ENCODE measurements at places on chromosomes 3 and 15. TPM values are rescaled to one million over a fixed set of nuclear protein-coding genes. Genes with fewer than 3 reads are reported as not detected.

DNA sequence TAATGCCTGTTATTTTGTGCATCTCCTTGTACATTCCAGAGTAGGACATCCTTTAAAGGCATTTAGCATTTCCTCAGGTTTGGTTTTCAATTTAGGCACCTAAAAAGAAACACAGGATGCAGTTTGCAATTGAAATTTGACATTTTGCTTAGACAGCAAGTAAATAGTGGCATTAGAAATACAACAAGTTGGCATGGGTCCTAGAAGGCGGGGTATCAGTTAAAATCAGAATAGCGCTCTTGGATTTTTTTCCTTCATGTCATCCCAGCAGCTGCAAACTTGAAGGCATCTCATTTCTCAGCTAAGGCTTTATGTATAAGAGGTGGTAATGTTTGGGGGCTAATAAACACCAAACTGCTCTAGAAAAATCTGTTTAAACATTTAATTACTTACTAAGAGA is 47.5 kb upstream of the SKOR1 start:
- no peak overlapping the region for H3K4me3 ChIP-seq
- no peak overlapping the region for H3K27ac ChIP-seq
- peaks cover 14% of the 10 kb centered on the region for H3K4me1 ChIP-seq
- no peak for DNase-seq
- no peaks in the 10 kb centered on the region for H3K27me3 ChIP-seq
- H3K36me3 ChIP-seq: no peaks in the 10 kb centered on the region

DNA sequence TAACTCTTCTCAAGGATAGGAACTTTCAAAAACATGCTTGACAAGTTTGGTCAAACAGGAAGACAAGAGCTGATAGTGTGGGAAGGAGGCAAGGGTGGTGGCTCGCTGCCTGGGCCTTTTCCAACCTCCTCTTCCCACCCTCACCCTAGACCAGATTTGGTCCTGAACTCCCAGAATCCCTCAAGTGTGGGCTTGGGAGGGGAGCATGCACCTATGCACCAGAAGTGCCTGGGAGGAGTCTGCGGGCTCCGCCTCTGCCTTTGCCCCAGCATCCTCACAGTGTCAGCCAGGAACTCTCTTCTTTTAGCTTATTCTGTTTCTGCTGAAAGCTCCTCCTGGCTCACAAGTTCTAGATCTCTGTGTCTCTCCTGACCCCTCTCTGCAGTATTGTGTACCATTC is 126.2 kb upstream of the MRPS22 start:
- no peak for DNase-seq
- peaks cover 32% of the 10 kb centered on the region for H3K27me3 ChIP-seq
- H3K27ac ChIP-seq: no peak overlapping the region
- no peaks in the 10 kb centered on the region for H3K4me1 ChIP-seq
- H3K36me3 ChIP-seq: no peaks in the 10 kb centered on the region
- no peak overlapping the region for H3K4me3 ChIP-seq

GRCh38 chr15:27582726-27583410 is 516.2 kb downstream of the OCA2 start:
- DNase-seq: no peak
- H3K27me3 ChIP-seq: no peaks in the 10 kb centered on the region
- H3K36me3 ChIP-seq: no peaks in the 10 kb centered on the region
- no peak overlapping the region for H3K27ac ChIP-seq
- no peaks in the 10 kb centered on the region for H3K4me1 ChIP-seq

GRCh38 chr15:101534376-101534970 is 45.0 kb upstream of the PCSK6 start:
- DNase-seq: no peak
- H3K36me3 ChIP-seq: peaks cover 3% of the 10 kb centered on the region
- peaks cover under 1% of the 10 kb centered on the region for H3K4me1 ChIP-seq
- H3K27ac ChIP-seq: no peak overlapping the region
- no peak overlapping the region for H3K4me3 ChIP-seq

Gene ZBBX
- 0.49 TPM for total RNA-seq

DNA sequence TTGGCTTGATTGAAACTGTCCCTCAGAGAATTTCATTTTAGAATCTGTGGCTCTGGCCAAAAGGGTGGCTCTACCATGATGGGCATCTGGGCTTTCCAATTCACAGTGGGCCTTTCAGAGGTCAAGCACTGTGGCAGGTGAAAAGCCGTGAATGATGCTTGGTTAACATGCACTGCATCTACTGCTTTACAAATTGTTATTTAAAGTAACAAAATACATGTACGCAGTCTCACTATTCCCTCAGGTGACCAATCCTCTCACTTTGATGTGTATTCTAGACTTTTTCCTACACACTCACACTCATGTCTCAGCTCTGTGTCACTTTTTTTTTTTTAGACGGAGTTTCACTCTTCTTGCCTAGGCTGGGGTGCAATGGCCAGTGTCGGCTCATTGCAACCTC is 70.5 kb downstream of the MGLL start:
- H3K27ac ChIP-seq: no peak overlapping the region
- H3K27me3 ChIP-seq: no peaks in the 10 kb centered on the region
- no peak overlapping the region for H3K4me3 ChIP-seq

Gene ASB14
- 0.40 TPM for total RNA-seq

- peaks cover 44% of the 10 kb centered on the region for H3K36me3 ChIP-seq
- H3K4me1 ChIP-seq: peaks cover 13% of the 10 kb centered on the region
- no peak overlapping the region for H3K27ac ChIP-seq
- no peaks in the 10 kb centered on the region for H3K27me3 ChIP-seq
Observed at GRCh38 chr3:127669541-127670228, 3.1 kb upstream of the ABTB1 start.

DNA sequence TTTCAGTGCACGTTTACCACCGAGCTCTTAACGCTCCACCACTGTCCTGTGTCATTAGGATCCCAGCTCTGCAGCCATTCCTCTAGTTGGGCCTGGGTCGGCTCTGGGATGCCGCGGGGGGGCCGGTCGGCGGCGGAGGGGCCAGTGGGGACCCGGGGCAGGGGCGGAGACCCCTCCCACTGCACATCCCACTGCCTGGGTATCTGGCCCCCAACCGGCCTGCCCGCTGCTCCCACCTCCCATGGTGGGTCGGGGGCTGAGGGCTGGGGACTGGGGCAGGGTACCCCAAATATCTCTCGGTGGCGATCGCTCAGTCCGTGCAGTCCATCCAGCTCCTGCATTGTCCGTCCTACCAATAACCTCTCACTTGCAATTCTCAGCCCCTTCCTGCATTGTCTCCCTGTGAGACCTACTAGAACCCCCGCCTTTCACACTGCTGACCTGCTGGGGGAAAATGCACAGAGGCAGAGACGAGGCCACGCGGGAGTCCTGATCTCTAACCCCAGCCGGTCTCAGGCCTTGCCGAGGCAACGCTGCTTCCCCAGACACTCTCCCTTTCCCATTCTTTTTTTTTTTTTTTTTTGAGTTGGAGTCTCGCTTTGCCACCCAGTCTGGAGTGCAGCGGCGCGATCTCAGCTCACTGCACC is 24.0 kb upstream of the MUC20 start:
- no peak overlapping the region for H3K27ac ChIP-seq
- no peak for DNase-seq
- H3K4me1 ChIP-seq: peaks cover 18% of the 10 kb centered on the region

- DNase-seq: no peak
- no peaks in the 10 kb centered on the region for H3K36me3 ChIP-seq
- no peaks in the 10 kb centered on the region for H3K27me3 ChIP-seq
- no peak overlapping the region for H3K4me3 ChIP-seq
- H3K27ac ChIP-seq: no peak overlapping the region
Observed at GRCh38 chr15:52463638-52464037, 65.0 kb downstream of the MYO5A start.

Gene CPN2
- not detected for total RNA-seq

Gene SNRPA1
- 140 TPM for total RNA-seq

DNA sequence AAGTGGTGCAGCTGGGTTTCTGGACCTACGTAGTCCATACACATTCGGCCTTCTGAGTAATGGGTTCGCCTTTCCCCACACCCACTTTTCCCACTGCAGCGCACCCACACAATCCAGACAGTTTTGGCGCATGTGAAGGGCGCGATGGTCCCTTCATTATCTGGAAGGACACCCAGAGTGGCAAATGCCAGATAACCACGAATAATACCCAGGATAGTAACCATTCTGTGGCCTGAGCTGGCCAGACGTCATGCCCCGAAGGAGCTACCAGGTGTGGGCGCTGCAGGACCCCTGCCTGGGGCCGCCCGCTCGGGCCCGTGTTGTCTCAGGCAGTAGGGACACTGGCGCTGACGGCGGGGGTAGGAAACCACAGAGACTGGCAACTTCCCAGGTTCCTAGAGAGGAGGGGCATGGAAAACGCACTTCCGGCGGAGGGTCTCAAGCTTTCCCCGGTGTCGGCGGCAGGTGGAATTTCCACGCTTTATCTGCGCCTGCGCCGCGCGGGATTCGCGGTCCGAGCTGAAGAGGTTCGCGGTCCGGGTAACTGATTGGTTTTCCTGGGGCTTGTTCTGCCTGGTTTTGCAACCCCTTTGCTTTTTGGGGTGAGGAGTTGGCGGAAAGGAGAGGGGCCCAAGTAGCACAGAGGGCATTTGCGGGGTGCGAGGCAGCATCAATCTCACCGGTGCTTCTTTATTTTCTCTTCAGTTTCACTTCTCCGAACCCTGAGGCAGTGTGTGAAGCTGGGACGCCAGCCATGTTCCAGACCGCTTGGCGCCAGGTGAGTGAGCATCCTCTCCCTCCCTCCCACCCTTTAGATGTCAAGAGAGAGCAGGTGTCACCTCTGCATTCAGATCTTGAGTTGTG is at the start of gene ZNF620:
ZNF620 (plus strand) TSS at position 441 of the 864 bp plus-strand sequence; CDS start at position 755, 314 bp downstream.
- H3K27me3 ChIP-seq: no peaks in the 10 kb centered on the region
- DNase-seq: peak; percentile 87
- H3K4me1 ChIP-seq: no peaks in the 10 kb centered on the region
- H3K27ac ChIP-seq: peak within 1 kb of the TSS; percentile 63
- H3K4me3 ChIP-seq: peak within 1 kb of the TSS; percentile 83
- H3K36me3 ChIP-seq: peaks cover 19% of the 10 kb centered on the region

DNA sequence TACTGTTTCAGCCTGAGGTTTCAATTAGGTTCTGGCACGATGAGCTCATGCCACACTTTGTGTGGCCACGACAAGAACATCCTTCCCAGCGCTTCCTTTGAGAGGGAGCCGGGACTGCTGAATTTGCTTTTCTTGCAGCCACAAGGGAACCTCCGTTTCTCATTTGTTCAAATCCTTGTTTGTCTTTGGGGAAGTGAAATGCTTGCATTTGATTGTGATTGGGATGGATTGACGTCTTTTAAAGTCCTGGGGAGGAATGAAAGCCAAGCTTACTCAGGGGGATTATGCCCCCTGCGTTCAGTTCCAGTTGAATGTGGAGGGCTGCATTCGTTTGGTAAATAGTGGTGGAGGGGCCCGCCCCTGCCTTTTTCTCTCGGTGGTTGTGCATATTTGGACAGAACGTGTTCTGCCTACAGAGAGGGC is 277.6 kb downstream of the THSD4 start:
- no peaks in the 10 kb centered on the region for H3K4me1 ChIP-seq
- H3K27ac ChIP-seq: no peak overlapping the region
- no peaks in the 10 kb centered on the region for H3K36me3 ChIP-seq
- no peak for DNase-seq
- no peaks in the 10 kb centered on the region for H3K27me3 ChIP-seq
- H3K4me3 ChIP-seq: no peak overlapping the region

- DNase-seq: no peak
- no peaks in the 10 kb centered on the region for H3K36me3 ChIP-seq
- no peak overlapping the region for H3K27ac ChIP-seq
- H3K4me1 ChIP-seq: peaks cover 10% of the 10 kb centered on the region
- H3K4me3 ChIP-seq: no peak overlapping the region
- H3K27me3 ChIP-seq: peaks cover 18% of the 10 kb centered on the region
Observed at GRCh38 chr15:68768321-68768720, 52.4 kb downstream of the ANP32A start.

DNA sequence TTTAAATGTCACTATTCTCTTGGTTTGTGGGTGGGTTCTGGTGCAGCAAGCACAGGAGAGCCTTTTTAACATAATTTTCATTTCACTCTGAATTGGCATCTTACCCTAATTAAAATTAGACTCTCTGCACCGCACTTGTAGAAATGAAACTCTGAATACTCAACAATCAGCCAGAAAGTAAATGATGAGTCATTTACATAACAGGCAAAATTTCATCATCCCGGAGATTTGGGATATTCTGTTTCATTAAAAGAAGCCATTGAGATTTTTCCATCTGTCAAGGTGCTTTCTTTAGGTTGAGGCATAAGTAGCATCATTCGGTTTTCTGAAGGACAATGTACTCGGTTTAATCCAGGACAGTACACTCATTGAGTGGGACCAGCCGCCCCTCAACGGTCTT is 111.0 kb downstream of the RFTN1 start:
- no peaks in the 10 kb centered on the region for H3K27me3 ChIP-seq
- H3K4me1 ChIP-seq: peaks cover 10% of the 10 kb centered on the region
- no peak overlapping the region for H3K4me3 ChIP-seq
- no peak overlapping the region for H3K27ac ChIP-seq
- no peak for DNase-seq
- no peaks in the 10 kb centered on the region for H3K36me3 ChIP-seq

Gene GPR15
- not detected for total RNA-seq

Gene CLDN16
- total RNA-seq: 4.8 TPM

Gene COMMD4
- 109 TPM for total RNA-seq

Gene PRR20G
- total RNA-seq: not detected

Gene MYZAP
- total RNA-seq: 5.1 TPM

GRCh38 chr3:164200053-164200823 is 878.1 kb downstream of the SI start:
- no peaks in the 10 kb centered on the region for H3K36me3 ChIP-seq
- no peaks in the 10 kb centered on the region for H3K4me1 ChIP-seq
- no peaks in the 10 kb centered on the region for H3K27me3 ChIP-seq
- DNase-seq: no peak

GRCh38 chr3:25856902-25857518 is 67.1 kb downstream of the OXSM start:
- H3K4me1 ChIP-seq: peaks cover 26% of the 10 kb centered on the region
- H3K27ac ChIP-seq: no peak overlapping the region
- H3K4me3 ChIP-seq: no peak overlapping the region
- DNase-seq: peak; percentile 3

Gene HEMK1
- total RNA-seq: 17.6 TPM

Gene LYZL4
- total RNA-seq: not detected

DNA sequence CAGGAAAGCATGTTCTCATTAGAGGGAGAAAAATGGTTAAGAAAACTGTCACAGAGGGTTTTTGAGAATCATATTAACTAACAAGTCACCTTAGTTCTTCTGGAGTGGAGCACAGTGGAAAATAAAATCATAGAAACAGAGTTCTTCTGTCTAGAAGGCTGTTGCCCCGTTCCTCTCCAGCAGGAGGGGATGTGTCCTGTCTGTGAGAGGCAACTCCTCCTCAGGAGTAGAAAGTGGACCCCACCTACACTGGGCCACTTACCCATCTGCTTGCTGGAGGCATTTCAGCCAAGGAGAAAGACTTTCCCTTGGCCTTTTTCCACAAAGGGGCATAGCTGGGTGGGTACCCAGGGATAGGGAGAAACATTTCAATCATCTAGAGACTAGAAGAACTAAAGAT is 106.6 kb downstream of the SSR3 start:
- no peaks in the 10 kb centered on the region for H3K36me3 ChIP-seq
- no peaks in the 10 kb centered on the region for H3K27me3 ChIP-seq
- no peak overlapping the region for H3K27ac ChIP-seq
- DNase-seq: peak; percentile 65
- no peak overlapping the region for H3K4me3 ChIP-seq
- no peaks in the 10 kb centered on the region for H3K4me1 ChIP-seq

Gene EPHB1
- total RNA-seq: 0.73 TPM

- H3K4me3 ChIP-seq: no peak overlapping the region
- no peak overlapping the region for H3K27ac ChIP-seq
- H3K4me1 ChIP-seq: peaks cover 26% of the 10 kb centered on the region
- H3K27me3 ChIP-seq: peaks cover 57% of the 10 kb centered on the region
- no peaks in the 10 kb centered on the region for H3K36me3 ChIP-seq
Observed at GRCh38 chr3:37768107-37768809, 93.4 kb upstream of the CTDSPL start.

- H3K4me3 ChIP-seq: no peak overlapping the region
- no peak for DNase-seq
- no peaks in the 10 kb centered on the region for H3K36me3 ChIP-seq
- H3K27ac ChIP-seq: no peak overlapping the region
- peaks cover 8% of the 10 kb centered on the region for H3K27me3 ChIP-seq
- H3K4me1 ChIP-seq: no peaks in the 10 kb centered on the region
Observed at GRCh38 chr3:52014613-52015012, 18.9 kb upstream of the RPL29 start.

Gene C2CD4A
- total RNA-seq: 17.6 TPM

Data from Calu3 (cell line).